SJSA1 (cell line): ENCODE measurements at places on chromosomes 13 and 19. TPM values are rescaled to one million over a fixed set of nuclear protein-coding genes. Genes with fewer than 3 reads are reported as not detected.

DNA sequence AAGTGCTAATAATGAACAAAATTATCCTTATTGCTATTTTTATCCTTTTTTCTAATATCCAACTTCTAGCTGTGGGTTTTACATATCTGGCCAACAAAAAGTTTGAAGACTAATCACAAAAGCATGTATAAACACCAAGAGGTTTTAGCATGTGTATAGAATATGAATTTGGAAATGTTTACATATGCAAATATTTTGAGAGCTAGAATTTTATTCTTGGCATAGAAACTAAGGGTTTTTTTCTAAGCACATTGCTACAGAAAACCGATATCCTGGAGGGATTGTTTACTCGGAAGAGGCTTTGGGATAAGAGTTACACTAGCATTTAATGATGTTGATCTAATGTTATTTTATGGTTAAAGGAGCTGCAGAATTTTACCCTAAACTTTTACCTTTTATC is 392.1 kb downstream of the EFNB2 start:
- DNase-seq: no peak

DNA sequence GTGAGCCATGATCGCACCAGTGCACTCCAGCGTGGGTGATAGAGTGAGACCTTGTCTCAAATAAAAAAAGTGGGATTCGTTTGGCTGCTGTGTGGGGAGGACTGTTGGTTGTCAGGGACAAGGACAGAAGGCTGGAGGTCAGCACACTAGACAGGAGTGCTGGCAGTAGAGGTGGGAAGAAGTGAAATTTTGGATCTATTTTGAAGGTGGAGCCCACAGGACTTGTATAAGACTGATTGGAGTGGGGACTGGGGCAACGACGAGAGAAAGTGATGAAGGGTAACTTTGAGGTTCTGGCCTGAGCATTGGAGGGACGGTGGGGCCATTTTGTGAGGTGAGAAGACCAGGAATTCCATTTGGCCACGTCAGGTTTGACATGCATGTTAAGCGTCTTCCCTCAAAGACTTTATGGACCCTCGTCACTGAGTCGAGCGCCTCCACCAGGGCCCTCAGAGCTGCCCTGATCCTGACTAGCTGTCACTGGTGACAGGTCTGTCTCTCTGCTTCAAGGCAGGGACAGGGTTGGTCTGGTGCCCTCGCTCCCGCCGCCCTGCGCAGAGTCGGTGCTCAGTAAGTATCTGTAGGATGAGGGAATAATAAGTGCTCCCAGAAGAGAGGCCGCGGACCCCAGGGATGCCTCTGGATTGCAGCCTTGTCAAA is 673 bp downstream of the CTU1 start:
- DNase-seq: no peak

- no peak for DNase-seq
Observed at GRCh38 chr19:5547881-5548280, 19.9 kb downstream of the TINCR start.

- no peak for DNase-seq
Observed at GRCh38 chr13:91797567-91797966, 399.1 kb downstream of the GPC5 start.

The CGB2 gene
- not detected in 2 replicates for total RNA-seq

DNA sequence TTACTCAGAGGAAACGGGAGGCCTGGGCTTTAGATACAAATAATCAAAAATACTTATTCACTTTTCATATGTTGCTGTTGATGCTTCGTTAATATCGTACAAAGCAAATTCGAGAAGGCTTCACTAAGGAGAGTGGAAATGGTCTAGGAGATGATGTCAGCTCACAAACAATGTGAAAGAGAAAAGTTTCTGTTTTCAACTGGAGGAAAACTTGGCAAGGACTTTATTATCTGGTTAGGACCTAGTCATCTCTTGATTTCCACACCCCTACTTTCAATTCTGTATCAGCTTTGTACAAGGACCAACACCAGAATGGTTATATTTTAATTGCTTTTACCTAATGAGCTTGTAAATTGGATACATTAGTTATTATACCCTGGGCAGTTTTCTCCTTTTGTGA is 88.0 kb downstream of the SLC10A2 start:
- no peak for DNase-seq

GRCh38 chr19:31330761-31331160 is 18.5 kb downstream of the TSHZ3 start:
- no peak for DNase-seq

DNA sequence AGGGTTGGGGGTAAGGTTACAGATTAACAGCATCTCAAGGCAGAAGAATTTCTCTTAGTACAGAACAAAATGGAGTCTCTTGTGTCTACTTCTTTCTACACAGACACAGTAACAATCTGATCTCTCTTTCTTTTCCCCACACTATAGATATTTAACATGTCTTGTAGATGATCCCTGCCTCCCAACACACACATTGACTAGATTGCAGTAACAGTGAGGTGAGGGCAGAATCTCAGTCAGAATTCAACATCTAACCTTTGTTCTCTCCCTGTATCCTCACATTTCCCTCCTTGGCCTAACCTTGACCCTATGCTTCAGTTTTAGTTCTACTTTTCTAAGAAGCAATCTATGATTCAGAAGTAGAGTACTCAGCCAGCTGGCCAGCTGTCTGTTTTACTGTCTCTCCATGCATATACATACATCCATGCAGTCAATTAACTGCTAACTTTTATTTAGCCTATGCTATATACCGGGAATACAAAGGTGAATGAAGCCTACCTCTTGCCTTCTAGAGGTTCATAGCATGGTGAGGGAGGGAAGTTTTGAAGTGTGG is 18.1 kb downstream of the DNAJC15 start:
- DNase-seq: no peak

- no peak for DNase-seq
Observed at GRCh38 chr19:35644987-35645679, 3.0 kb upstream of the COX6B1 start.

The NLRP5 gene
- not detected in 2 replicates for total RNA-seq

The ELSPBP1 gene
- not detected in 2 replicates for total RNA-seq

- no peak for DNase-seq
Observed at GRCh38 chr13:40026741-40027140, 371.3 kb downstream of the COG6 start.

GRCh38 chr13:71638751-71639150 is 228.3 kb downstream of the DACH1 start:
- DNase-seq: no peak

The KIR3DL2 gene
- total RNA-seq: not detected in 2 replicates

- no peak for DNase-seq
Observed at GRCh38 chr19:32702010-32702409, 10.4 kb downstream of the NUDT19 start.

- no peak for DNase-seq
Observed at GRCh38 chr19:32606289-32606688, 25.3 kb downstream of the PDCD5 start.

The ZNF850 gene
- 2.6 TPM in 2 replicates for total RNA-seq

DNA sequence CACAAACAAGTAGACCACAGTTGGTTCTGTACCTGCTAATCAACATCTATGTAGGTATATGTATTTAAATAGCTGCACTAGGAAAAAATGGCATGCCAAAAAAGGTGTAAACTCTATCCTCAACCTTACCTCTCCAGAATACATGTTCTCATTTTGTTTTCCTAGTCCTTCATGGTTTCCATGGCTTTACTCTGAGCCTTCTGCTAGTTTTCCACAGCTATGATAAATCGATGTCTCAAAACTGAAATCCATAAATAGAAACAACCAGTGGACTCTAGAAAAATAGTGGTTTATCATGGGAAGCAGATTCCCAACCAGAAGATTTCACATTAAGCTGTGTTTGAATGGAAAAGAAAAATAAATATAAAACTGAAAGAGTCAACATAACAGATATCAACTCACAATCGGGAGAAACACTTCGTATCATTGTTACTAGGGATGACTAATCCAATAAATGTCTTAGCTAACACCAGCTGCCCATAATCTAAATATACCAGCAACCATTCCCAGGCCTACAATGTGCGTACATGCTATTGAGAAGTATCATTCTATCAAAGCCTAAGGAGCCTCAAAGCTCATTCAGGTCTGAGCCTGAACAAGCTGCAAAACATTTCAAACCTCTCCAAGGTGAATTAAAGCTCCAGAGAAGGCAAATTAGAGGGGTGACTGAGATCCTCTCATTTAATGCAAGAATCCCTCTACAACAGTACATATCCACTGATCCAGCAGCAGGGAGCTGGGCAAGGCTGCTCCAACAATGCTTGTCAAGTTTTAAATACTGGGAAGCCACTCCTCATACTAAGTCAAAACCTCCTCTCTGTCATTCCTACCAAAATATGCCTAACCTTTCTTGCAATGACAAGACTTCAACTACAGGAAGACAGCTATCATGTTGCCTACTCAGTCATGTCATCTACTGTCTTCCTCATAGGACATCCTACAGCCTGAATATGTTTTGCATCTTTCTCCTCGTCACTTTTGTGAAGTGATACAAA is 90.2 kb downstream of the KCTD12 start:
- peak; percentile 32 for DNase-seq

DNA sequence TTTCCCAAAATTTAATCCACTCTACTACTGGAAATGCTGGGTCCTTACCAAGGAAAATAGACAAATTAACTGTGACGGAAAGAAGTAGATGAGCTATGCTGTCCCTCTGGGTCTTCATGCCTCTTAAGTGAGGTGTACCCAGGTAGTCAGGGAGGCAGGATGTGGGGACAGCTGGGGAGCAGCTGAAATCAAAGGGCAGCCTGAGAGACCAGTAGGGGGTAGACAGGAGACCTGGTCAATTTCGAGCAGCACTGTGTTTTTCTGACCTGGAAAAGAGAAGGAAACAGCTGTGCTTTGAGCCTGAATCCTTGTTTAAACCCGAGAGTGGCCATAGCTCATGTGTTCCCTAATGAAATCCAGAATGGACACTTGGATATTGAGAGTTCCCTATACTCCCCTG is 587.3 kb downstream of the EFNB2 start:
- no peak for DNase-seq

The CASP14 gene
- not detected in 2 replicates for total RNA-seq

- peak; percentile 84 for DNase-seq
Observed at GRCh38 chr13:80339563-80339911, 1.4 kb downstream of the SPRY2 start.

The TUBB4A gene
- not detected in 2 replicates for total RNA-seq

DNA sequence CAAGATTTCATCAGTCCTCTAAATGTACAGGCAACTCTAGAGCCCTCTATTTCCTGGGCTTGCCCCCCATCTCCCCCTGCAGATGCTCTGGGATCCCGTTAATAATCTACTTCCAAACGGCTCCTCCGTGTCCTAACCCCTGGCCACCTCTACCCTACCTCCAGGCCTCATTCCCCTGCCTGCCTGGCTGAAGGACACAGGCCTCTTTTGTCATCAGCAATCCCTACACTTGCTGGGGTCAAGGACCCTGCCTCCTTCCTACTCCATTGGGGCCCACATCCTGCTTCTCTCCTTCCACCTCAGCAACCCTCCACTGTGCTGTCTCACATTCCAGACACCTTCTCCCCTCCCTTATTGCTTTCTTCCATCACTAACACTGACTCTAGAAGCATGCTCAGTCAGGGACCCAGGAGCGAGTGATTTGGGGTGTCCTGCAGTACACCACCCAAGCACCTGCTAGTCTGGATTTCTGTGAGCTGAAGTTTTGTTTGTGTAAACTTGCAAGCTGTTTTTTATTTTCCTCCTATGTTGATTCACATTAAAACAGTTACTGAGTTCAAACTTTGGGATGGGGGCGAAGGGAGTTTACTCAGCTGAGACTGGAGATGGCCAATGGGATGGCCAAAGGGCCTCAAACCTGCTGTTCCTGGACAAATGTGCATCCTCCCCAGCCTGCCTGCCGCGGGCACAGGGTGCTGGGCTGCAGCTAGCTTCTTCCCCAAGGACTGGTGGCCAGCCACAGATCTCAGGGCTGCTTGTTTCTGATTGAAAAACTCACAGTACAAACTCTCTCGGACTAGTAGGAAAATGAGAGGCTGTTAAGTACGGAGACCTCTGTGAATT is 314.7 kb downstream of the FOXO1 start:
- DNase-seq: no peak

- DNase-seq: no peak
Observed at GRCh38 chr13:78586706-78587105, 16.6 kb downstream of the POU4F1 start.

The ALOX5AP gene
- 1.1 and 1.6 TPM in 2 replicates for total RNA-seq

GRCh38 chr19:7787141-7787540 is 24.1 kb downstream of the CLEC4M start:
- no peak for DNase-seq

- DNase-seq: no peak
Observed at GRCh38 chr13:57624565-57625435, 6.7 kb upstream of the PCDH17 start.

The CALR3 gene
- not detected in 2 replicates for total RNA-seq

GRCh38 chr13:30796132-30796572 is 60.8 kb downstream of the ALOX5AP start:
- DNase-seq: peak; percentile 62

GRCh38 chr19:24052811-24053210 is 34.2 kb upstream of the ZNF254 start:
- DNase-seq: no peak

GRCh38 chr13:40064154-40065097 is 409.0 kb downstream of the COG6 start:
- no peak for DNase-seq

The ZNF345 gene
- 0.06 and 1.8 TPM in 2 replicates for total RNA-seq

- DNase-seq: no peak
Observed at GRCh38 chr19:19871932-19872331, 6.2 kb downstream of the ZNF253 start.

- DNase-seq: no peak
Observed at GRCh38 chr13:30616927-30617314, 799 bp upstream of the USPL1 start.

- no peak for DNase-seq
Observed at GRCh38 chr19:5023128-5023571, 54.2 kb downstream of the KDM4B start.

DNA sequence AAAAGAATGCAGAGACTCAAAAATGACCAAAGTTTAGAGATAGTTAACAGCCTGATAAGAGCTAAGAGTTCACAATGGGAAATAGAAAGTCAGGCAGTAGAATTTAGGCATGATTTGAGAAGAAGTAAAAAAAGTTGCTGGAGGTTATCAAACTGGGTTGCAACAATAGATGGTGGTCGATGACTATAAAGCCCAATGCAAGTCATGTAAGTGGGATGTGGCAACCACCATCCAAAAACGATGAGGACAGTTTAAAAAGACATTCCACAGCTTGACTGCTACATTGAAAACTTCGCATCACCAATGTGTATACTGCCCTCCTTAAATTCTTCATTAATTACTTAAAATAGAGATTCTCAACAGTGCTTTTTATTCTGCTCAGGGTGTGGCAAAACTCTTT is 19.7 kb downstream of the ELF1 start:
- no peak for DNase-seq

DNA sequence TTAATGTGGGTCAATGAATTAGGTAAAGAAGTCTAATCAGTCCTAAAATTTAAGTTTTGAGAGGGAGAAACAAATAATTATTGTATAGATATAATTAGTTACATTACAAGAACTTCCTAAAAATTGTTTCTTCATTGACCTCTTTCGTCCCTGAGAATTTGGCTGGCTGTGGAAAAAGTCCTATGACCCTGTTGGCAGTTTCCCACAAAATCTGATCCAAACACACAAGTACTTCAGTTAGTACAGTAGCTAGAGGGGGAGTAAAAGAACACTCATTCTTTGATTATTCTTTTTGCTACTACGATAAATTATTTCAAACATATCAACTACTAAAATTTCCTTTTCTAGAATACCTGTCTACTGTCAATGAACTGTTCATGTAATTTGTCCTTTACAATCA is 11.3 kb downstream of the POSTN start:
- no peak for DNase-seq
